ENCODE measurements at places on chromosomes 16 and 17.

DNA sequence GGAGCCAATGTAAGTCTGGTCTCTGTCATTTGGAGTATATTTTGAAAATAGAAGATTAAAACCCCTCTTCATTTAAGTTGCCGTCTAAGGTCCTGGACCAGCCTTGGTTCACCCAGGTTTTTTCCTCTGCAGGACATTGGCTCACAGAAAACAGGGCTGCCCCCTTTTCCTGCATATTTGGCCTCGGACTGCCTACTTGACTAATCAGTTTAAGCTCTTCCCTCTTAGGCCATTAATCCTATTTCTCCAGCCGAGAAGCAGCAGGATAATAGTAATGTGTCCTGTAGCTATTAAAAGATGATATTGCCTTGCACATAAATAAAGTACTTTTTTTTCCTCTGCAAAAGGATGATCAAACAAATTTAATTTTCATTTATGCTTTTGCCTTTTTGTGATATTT is 52.1 kb downstream of the PRKCA start:
- no peak for DNase-seq

- no peak for DNase-seq
Observed at GRCh38 chr17:28216528-28216927, 102.5 kb upstream of the TMEM97 start.

DNA sequence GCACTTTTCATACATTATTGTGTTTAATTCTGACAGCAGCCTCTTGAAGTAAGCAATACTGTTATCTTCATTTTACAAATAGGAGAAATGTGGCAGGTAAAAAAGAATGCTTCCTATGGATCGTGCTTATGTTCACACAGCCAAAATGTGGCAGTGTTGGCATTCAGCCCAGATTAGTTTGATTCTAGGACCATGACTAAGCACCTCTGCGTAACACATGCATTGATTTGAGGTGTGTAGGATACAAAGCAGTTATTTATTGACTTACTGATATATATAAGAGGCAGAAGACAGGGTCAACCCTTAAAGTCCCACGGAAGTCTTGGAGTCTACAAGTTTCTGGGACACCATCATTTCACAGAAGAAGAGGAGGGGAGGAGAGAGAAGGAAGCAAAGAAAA is 1144.4 kb upstream of the GOT2 start:
- DNase-seq = no peak

DNA sequence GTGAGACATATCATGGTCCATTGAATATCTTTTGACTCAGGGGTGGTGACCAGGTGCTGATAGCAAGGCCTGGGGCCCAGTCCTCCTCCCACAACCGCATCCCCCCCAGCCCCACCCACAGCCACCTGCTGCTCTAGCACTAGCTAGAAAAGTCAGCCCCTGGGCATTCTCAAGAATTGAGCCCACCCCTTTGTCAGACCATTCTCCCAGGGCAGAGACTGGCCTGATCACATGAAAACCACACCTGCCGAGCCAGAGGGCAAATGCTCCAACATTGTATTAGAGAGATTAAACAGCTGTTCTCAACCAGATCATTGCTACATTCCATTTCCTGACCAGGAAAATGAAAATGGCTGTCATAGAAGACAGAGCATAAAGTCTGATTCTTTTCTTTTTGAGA is 62.4 kb downstream of the RAB11FIP4 start:
- DNase-seq = no peak
